ENCODE measurements at places on chromosomes 3 and 15.

- no peak for DNase-seq
Measured at GRCh38 chr3:43426388-43426787, 140.0 kb downstream of the SNRK start.

GRCh38 chr3:20523293-20523692 lies 337.3 kb upstream of the SGO1 start:
- DNase-seq, result no peak

GRCh38 chr3:13069495-13069894 lies 3.7 kb downstream of the IQSEC1 start:
- DNase-seq, result peak; percentile 69

- no peak for DNase-seq
Measured at GRCh38 chr15:92109191-92109873, 255.8 kb downstream of the SLCO3A1 start.

DNA sequence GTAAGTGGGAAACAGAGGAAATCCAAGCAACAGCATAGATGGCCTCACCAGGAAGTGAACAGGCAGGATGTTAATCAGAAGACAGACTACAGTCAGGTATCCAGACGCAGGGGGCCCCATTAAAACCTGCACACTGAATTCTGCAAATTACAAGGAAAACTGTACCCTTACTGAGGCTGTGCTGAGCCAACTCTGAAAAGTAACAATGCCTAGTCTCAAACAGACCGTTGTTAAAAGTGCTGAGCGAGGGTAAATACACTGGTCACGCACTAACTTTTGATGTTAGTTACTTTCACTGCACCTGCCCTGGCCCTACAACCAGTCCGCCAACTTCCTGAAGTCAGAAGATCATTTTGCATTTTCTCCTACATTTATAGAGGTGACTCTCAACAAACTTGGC lies 1.0 kb downstream of the TAMM41 start:
- DNase-seq, result no peak

GRCh38 chr3:132284781-132285619 lies 32.2 kb upstream of the ACP3 start:
- DNase-seq, result no peak

DNA sequence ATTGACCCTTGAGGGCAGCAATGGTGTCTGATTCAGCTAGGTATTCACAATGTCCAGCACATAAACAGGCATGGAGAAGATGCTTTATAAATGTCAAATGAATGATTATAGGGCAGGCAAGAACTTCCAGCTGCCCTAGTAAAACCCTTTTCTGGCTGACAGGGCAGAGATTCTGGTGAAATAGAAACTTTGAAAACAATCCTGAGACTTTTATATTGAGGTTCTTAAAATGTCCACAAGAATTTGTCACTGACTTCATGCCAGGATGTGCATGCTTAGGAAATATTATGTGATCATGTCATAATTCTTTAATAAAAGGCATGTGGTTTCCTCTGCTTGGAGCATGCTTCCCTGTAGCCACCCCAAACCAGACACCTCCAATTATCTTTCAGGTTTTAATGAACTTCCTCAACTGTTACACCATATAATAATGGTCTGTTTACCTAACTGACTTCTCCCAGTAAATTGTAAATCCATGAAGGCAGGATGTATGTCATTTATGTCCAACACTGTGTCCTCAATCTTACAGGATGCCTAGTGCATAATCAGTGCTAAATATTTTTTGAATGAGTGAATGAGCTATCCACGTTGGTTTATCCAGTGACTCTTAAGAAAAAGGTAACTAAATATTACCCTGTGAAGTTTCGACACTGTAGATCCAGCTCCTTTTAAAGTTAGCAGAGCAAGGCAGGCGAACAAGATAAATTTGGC lies 43.4 kb upstream of the CLRN1 start:
- no peak for DNase-seq

DNA sequence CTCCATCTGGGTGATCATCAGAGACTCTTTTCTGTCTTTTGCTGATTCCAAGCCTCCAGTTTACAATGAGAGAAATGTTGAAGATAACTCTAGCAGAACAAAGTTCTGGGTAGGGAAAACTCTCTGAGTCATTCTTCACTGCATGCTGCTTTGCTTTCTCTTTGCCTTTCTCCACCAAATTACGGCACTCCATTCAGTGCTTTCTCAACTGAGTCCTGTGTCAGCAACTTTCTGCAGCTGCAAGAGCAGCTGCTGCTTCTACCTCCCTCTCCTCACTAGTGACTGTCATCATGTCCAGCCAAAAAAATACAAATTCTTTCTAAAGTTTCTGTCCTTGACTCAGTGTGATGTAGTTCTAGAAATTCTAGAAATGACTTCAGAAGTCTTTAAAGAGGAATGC lies 953.8 kb downstream of the IGSF11 start:
- DNase-seq, result no peak

DNA sequence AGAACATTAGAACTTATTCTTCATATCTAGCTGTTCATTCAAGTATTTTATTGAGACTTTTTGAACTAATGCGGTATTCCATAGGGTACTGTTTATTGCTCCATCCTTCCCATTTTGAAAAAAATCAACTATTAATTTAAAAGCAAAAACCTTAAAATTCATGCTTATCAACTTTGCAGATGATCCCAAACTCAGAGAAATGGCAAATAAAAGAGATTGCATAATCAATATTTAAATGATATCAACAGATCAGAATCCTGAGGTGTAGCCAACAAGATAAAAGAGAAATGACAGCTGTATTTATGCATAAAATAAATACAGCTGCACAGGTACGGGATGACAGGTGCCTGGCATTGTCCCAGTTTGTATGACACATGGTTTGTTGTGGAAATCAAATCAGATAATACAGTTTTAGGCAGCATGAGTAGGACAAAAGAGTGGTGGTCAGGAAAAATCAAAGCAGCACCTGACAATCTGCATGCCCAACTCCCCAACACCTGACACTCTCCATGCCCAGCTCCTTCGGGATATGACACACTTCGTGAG lies 42.4 kb upstream of the CMTM8 start:
- no peak for DNase-seq

DNA sequence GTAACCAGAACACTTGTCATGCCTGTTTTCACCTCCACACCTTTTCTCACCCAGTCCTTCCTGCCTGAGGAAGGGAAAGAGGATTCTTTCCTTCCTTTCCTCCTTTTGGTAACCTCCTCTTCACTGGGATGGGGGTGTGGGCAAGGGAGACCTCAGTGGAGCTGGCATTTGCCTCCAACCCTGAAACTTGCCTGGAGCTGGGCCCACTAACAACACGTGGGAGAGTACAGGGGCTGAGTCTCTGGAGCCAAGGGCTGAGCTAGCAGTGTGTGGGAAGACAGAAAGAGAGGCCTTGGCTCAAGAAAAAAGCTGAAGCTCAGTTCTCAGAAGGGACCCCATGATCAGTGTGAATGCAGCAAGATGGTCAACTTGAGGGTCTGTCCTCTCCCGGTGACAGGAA lies 86.6 kb upstream of the SLC6A11 start:
- DNase-seq, result no peak

DNA sequence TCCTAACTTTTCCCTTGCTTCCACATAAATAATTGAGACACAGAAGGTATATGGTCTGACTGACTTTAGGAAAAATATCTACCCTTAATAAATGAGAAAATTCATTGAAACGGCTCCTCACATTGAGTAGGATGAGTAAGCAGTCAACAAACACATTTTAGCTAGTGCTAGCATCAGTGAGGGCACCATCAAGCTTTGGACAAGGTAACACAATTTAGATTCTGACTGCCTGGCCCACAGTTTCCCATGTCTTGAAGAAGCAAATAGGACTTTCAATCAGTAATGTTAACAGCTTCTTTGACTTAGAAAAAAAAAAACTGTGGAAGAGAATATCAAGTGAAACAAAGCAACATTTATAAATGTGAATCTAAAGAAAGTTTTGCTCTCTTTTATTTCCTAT lies 70.1 kb upstream of the MBNL1 start:
- DNase-seq, result no peak

- DNase-seq, result no peak
Measured at GRCh38 chr3:14126017-14126886, 1.4 kb downstream of the TMEM43 start.

GRCh38 chr3:172692751-172693338 lies 18.0 kb downstream of the NCEH1 start:
- DNase-seq, result no peak

DNA sequence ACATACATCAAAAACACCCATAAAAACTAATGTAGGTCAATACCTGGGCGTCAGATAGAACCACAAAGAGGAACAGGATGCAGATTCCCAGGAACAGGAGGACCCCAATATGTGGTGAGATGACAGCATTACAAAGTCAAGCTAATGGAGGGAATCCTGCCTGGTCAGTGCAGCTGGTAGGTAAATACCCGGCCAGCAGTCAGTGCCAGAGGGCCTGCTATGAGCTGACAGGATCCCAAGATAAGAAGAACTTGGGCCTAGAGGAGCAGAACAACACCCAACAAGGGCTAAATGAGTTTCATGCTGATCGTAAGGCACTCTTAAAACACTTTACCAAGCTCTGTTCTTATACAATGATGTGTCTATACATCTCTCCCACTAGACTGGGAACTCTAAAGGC lies 61.2 kb upstream of the KCNMB2 start:
- no peak for DNase-seq

- no peak for DNase-seq
Measured at GRCh38 chr15:77481670-77482069, 61.0 kb downstream of the HMG20A start.

GRCh38 chr3:190338717-190339116 lies 16.5 kb upstream of the CLDN1 start:
- no peak for DNase-seq

GRCh38 chr3:145578471-145578870 lies 582.5 kb downstream of the PLOD2 start:
- no peak for DNase-seq

- no peak for DNase-seq
Measured at GRCh38 chr15:65655026-65655425, 33.3 kb downstream of the SLC24A1 start.

DNA sequence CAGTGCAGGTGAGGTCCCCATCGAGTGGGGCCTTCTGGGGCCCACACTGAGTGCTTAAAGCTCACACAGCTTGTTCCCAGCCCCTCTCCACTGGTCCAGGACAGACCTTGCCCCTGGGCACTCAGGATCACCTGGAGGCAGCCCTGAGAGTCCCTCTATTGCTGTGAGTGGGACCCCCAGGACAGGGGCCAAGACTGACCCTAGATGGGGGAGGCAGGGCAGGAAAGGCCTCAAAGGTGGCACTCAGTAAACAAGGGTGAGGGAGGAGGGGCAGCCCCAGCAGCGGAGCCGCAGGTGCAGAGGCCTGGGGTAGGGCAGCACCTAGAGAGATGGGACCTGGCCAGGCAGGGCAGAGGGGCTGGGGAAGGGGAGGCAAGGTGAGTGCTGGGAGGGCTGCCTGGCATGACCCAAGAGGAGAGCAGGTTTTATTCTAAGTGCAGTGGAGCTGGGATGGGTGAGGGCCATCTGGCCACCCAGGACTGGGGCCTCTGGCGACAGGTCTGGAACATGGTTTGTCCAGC lies 27.9 kb downstream of the CFAP100 start:
- DNase-seq, result no peak

DNA sequence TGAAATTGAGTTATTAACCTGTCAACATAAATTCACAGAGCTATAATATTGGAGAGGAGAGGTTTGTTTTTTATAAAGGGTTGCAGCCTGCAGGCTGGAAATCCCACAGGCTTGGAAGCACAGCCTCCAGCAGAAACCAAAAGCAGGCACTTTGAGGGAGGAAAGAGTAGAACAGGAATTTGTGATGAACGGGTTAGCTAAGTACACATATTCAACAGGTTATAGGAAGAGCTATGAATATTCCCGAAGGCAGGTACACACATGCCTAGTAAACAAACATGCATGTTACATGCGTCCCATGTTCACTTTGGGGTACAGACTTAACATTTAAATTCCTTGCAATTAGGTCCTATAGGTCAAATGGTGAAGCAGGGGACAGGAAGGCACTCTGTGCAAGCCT lies 25.9 kb upstream of the LIPC start:
- no peak for DNase-seq

- DNase-seq, result no peak
Measured at GRCh38 chr3:9098716-9099675, 135.7 kb upstream of the RAD18 start.

GRCh38 chr15:66780172-66780972 lies 78.3 kb downstream of the SMAD6 start:
- no peak for DNase-seq

GRCh38 chr3:24963762-24964625 lies 464.1 kb upstream of the RARB start:
- no peak for DNase-seq

DNA sequence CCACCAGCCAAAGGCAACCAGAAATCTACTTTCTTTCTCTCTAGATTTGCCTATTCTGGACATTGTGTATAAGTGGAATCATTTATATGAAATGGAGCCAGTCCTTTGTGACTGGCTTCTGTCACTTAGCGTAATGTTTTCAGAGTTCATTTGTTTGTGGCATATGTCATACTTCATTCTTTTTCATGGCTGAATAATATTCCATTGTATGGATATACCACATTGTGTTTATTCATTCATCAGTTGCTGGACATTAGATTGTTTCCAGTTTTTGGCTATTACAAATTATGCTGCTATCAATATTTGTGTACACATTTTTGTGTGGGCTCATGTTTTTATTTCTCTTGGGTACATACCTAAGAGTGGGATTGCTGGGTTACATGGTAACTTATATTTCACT lies 139.2 kb upstream of the CTDSPL start:
- no peak for DNase-seq

DNA sequence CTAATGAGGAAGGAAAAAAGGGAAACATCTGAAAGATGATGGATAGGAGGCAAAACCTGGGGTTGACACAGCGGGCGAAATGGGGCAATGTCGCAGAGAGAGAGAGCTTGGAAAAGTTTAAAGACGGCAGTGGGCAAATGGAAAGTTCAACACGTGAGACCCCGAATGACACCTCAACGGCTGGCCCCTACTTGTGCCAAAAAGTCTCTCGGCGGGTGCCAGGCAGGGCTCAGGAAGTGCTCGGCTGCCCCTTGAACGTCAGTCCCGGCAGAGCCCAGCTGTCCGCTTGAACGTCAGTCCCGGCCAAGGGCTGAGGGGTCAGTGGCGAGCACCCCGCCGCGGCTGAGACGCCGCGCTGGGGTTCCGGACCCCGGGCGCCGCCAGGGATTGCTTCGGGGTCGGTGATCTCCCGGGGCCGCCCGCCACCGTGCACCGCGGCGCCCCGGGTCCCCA lies 658 bp downstream of the EOGT start:
- DNase-seq, result no peak

- no peak for DNase-seq
Measured at GRCh38 chr3:13028010-13028821, 45.0 kb downstream of the IQSEC1 start.

DNA sequence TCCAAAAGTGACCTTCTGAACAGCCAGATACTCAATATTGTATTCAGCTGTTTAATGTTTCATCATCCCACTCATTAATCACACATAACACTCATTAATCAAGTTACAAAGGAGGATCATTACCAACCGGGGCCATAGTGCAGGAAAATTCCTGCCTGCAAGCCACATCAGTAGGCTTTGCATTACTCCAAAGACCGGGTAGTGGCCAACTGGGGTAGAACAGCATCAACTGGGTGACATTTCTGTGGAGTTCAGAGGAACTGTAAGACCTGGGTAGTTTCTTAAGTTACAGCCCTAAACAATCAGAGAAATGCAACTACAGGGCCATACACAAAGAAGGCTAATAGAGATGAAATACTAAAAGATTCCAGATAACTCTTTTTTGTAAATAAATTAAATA lies 253.1 kb downstream of the WDR72 start:
- no peak for DNase-seq
